CD4-positive, alpha-beta T cell treated with Interleukin-1 beta for 1 hour (primary cell): ENCODE measurements at places on chromosomes 11 and 22.

- no peak for DNase-seq
Observed at GRCh38 chr11:114092478-114092877, 33.0 kb downstream of the ZBTB16 start.

DNA sequence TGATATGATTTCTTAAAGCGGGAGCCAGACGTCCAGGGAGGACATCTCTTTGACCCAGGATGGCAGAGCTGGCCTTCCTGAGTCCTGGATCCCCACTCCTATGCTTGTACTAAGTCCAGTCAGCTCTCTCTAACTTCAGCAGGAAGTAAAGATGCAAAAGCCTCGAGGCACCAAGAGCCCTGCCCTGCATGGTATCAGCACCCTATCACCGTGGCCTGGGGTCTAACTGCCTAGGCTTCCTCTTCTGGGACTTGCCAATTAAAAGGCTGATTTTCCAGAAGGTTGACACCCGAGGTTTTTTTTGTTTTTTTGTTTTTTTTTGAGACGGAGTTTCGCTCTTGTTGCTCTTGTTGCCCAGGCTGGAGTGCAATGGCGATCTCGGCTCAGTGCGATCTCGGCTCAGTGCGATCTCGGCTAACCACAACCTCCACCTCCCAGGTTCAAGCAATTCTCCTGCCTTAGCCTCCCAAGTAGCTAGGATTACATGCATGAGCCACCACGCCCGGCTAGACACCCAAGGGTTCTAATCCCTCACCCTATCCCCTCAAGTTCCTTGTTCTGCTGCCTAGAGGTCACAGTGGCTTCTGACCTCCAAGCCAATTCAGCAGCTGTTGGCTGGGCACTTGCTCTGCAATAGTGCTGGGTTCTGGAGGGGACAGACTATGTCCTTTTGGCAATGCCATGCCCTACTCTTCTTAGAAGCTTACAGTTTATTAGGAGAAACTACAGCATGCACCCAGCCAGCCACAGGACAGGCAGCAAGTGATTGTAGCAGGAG is 50.6 kb upstream of the FTH1 start:
- DNase-seq = no peak

- DNase-seq = no peak
Observed at GRCh38 chr22:46611189-46611588, 9.0 kb upstream of the GRAMD4 start.

DNA sequence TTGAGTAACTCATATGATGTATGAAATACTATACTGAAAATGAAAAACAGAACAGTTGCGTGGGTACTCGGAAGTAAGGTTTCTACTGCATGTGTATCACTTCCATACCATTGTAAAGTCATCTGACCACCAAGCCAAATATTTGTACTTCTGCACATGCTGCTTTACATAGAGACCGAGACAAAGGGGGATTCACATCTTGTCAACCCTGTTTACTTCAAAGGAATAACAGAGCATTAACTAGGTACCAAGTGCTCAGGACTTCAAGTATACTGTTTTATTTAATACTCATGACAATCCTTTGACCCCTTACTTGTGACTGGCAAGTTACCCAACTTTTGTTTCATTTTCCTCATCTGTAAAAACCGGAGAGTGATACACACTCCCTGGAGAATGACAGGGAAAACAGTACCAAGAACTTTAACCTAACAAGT is 9.9 kb downstream of the MAPK1 start:
- no peak for DNase-seq

DNA sequence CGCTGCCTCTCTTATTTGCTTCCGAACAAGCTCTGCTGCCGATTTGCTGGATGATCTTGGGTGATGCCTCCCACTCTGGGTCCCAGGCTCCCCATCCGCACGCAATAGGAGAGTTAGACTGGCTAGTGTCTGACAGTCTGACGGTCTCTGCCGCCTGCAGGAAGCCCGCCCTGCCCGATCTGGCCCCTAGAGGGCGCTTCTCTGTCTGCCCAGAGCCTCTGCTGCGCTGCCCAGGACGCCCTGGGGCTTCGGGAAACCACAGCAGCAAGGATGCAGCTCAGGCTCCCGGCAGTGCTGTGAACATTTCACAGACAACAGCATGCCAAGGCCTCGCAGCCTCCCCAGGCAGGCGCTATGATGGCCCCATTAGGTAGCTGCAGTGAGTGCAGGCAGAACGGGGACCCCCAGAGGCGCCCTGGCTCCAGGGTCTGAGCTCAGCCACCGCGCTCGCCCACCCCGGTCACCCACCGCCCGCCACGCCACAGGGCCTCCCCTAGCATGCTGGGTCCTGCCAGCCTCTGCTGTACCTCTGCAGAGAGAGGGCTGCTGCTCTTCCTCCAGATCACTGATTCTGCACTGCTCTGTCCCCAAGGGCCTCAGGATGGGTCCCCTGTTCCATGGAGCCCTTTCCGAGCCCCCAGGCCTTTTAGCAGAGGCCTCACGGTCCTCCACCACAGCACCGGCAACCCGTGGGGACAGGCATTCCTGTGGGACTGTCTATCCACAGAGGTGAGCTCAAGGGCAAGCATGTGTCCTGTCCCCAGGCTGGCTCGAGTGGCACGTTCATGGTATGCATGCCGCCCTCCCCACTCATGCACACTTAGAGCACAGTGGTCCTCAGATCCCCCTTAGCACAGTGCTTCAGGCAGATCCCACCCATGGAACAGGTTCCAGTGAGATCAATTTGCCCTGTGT is 4.3 kb upstream of the BAIAP2L2 start:
- peak; percentile 72 for DNase-seq
